ENCODE measurements at places on chromosomes 4 and X.

DNA sequence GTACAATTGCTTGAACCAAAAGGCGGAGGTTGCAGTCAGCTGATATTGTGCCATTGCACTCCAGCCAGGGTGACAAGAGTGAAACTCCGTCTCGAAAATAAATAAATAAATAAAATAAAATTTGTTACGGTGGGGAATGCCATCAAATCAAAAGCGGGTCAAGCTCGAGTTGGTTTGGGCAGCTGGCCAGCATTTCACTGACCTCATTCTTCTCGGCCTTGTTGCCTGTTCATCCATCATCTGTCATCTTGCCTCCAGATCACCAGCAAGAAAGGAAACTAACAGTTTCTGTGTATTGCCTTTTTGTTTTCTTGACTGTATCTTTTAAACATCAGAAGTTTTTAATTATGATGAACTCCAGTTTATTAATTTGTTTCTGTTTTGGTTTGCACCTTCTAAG lies 31.5 kb upstream of the KLHL2 start:
- no peak for DNase-seq

DNA sequence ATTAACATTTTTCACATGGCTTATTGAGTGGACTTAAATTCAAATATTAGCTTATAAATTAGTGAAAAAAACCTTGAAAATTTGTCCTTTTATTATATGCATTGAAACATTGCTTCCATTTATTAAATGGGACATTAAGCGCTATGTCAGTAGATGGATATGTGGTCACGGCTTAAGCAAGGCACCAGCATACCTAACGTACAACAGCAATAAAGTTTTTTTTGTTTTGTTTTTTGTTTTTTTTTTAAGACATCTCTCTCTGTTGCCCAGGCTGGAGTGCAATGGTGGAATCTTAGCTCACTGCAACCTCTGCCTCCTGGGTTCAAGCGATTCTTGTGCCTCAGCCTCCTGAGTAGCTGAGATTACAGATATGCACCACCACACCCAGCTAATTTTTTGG lies 31.6 kb downstream of the PGM2 start:
- DNase-seq, result no peak

GRCh38 chr4:100519205-100519604 lies 1.4 kb upstream of the EMCN start:
- no peak for DNase-seq

GRCh38 chr4:127018381-127018780 lies 614.4 kb upstream of the INTU start:
- DNase-seq, result no peak

DNA sequence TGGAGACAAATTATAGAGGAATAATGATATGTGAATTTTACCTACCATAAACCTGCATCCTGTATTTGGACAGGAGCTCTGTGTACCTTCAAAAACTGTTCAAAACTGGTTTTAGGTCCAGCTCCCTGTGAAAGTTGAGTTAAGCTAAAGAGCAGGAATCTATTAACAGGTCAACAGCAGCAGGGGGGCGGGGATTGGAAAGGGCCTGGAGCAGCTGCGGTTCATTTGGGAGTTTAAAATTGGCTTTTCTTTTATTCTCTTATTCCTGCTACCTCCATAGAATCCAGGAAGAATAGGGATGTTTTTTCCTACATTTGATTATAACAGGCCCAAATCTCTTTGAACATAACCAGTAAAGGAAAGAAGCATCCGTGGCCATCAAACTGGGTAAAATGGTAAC lies 23.8 kb downstream of the SHROOM3 start:
- no peak for DNase-seq

Measured in stimulated activated CD8-positive, alpha-beta memory T cell treated with anti-CD3 and anti-CD28 coated beads, Interleukin-4, amount 100 ng/mL, for 1 hour (primary cell).